Stimulated activated CD4-positive, alpha-beta T cell treated with anti-CD3 and anti-CD28 coated beads, TNF-alpha, amount 100 ng/mL, for 4 hours (primary cell): ENCODE measurements at places on chromosomes 12 and 14.

- DNase-seq, result no peak
Observed at GRCh38 chr12:121129811-121130147, 2.9 kb upstream of the P2RX7 start.

DNA sequence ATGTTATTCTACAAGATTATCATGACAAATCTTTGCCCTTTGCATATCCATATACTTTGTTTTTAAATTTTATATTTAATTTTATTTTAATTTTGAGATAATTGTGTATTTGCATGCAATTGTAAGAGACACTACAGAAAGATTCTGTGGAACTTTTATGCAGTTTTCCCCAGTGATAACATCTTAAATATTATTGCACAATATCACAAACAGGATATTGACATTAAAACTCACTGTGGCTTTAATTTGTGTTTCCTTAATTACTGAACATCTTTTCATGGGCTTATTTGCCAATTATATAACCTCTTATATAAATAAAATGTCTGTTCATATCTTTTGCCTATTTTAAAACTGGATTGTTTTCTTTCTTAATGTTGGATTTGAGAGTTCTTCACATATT, 95.6 kb downstream of the ASCL1 start:
- no peak for DNase-seq

DNA sequence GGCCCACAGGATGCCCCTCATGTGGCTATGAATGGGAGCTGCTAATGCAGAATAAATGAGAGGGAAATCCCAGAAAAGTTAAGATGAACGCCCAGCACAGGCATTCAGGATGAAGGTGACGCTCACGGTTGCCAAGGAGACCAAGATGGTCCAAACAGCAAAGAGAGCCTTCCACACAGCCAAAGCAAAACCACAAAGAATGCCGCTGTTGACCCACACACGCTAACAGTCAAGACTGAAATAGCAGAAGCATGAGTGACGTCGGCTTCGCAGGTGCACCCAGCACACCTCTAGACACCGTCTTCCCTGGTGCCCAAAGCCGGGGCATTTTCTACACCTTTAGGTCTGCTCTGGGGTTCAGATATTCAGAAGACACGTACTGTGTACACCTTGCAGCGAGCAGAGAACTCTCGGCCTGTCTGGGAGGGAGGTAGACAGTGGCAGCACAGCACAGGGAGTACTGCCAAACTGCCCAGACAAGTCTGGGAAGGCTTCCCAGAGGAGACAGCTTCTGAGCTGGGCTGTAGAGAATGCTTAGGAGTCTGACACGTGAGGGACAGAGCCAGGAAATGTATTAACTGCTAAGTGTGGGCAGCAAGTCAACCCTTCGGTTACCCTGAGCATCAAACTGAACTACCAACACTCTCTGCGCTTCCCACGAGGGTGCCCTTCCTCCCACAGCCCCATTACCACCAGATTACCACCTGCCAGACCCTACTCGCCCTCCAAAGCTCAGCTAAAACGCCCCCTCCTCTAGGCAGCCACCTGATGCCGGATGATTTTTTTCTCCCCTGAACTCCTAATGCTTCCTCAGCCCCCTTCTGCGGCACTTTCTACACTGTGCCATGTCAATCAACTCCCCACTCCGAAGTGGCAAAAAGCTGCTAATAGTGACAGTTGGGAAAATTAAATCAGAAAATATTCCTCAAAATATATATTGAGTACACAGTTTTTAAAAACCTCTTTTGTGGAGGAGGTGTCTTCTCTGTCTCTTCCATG, 50.1 kb downstream of the CCDC88C start:
- DNase-seq, result no peak

- DNase-seq, result no peak
Observed at GRCh38 chr12:25084816-25085215, 110.1 kb downstream of the DNAI7 start.

DNA sequence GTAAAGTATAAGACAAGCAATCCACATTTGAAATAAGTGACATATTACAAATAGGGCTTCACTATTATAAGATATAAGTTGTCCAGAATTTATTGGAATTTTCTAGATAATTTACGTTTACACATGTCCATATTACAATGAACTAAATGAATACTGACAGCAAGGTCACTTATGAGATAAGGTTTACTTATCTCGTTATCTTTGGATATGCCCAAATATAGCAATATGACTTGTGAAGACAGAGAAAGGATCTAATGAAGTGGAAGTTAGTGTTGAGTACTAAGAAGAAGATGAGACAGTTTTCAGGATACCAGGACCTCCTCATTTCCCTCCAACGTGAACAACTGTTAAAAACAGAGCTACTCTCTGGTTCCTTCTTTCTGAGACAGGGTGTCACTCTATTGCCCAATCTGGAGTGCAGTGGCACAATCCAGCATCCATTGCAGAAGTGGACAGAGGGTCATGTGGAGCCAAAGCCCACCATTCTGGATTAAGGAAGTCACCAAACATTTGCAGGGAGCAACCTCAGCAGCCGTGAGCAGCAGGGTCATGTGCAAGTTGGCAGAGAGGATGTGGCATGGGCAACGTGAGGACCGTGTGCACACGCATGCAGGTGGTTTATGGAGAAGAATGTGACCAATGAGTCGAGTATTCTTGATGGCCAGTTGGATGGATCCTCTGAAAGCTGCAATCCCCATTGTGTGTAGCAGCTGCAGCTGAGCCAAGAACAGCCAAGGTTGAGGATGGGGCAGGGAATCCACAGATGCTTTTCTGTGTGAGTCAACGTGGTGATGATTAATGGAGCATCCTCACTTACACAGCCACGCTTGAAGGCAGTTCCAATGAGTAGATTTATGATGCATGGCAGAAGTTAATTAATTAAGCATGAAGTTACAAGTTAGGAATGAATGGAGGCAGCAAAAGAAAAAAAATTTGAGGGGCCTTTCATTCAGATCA, 111.0 kb downstream of the BICD1 start:
- DNase-seq, result no peak

- DNase-seq, result no peak
Observed at GRCh38 chr12:95877622-95878021, 18.9 kb downstream of the SNRPF start.

DNA sequence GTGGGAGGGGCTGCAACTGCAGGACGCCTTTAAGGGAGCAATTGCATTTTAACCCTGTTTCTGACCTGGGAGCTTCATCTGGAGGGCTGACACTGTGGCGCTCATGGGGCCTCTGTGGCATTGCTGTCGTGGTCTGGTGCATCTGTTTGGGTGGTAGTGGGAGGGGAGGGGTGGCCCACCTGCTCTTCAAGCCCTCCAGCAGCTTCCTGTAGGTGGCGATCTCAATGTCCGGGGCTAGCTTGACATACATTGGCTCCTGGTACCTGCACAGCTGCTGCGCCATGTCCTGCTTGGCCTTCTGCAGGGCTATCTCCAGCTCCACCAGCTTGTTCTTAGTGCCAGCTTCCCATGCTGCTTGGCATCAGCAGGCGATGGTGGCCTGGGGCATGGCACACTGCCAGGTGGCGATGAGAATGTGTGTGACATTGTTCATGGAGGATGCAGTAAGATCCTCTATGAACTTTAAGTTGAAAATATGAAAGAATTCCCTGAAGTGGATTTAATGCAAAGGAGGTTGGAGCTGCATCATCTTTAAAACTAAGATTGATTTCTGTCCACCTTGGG, 7.7 kb upstream of the KRT82 start:
- DNase-seq, result no peak

DNA sequence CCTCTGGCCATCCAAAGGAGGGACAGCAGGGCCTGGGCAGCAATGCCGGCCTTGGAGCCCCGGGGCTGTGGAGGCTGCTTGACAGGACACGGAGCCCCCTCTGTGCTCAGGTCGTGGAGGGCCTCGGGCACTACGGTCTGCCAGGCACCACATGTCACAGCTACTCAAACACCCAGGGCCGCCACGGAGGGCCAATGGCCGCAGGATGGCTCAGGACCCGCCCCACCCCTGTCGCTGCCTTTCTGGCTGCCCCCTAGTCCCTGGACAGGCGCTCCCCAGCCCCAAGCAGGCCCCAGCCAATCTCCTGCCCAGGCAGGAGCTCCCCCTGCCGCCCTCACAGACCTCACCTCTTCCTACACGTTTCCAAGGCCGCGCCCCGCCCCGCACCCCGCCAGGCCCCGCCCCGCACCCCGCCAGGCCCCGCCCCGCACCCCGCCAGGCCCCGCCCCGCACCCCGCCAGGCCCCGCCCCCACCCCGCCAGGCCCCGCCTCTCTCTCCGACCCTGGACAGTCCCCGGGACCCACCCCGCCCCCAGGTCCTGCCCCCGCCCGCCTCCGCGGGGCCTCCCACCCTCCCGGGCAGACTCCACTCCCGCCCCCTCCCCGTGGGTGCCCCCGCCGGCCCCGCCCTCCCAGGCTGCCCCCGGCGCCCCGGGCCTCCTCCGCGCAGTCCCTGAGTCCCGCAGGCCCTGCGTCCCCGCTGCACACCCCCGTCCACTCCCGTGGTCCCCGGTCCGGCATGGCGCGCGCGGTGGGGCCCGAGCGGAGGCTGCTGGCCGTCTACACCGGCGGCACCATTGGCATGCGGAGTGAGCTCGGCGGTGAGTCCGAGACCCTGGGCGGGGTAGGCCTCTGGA, at the start of gene ASPG:
ASPG (plus strand) TSS at position 669 of the 857 bp plus-strand sequence; CDS start at position 740, 71 bp downstream.
- DNase-seq, result no peak

DNA sequence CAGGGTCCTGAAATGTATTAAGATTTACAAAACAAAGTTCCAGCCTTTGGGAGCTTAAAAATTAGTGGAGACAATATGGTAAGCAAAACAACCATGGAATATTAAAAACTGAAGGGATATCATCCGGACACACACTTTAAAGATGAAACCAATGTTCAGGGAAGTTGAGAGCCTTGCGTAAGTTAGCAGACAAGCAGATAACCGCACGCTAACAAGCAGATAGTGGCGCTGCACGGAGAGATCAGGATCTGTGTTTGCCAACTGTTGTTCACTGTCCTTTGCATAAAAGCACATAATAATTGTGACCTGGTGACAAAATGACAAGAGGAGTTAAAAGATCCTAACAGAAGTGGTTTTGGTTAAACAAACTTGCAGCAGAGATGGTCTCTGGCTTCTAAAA, 14.3 kb upstream of the TMEM229B start:
- DNase-seq, result no peak

- DNase-seq, result no peak
Observed at GRCh38 chr14:20516921-20517320, 11.6 kb downstream of the RNASE10 start.

DNA sequence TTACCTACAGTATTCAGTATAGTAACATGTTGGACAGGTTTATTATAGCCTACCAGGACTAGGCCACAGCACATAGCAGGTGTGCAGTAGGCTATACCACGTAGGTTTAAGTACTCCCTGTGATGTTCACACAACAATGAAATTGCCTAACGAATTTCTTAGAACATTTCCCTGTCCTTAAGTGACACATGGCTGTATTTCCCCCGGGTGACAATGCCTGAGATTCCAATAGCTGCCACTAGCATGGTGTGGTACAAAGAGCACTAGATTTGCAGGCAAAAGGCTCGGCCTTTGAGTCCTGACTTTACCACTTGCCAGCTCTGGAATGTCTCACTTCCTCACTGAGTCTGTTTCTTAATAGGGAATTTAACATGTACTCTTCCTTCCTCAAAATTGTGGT, 19.7 kb downstream of the PTPN21 start:
- no peak for DNase-seq

DNA sequence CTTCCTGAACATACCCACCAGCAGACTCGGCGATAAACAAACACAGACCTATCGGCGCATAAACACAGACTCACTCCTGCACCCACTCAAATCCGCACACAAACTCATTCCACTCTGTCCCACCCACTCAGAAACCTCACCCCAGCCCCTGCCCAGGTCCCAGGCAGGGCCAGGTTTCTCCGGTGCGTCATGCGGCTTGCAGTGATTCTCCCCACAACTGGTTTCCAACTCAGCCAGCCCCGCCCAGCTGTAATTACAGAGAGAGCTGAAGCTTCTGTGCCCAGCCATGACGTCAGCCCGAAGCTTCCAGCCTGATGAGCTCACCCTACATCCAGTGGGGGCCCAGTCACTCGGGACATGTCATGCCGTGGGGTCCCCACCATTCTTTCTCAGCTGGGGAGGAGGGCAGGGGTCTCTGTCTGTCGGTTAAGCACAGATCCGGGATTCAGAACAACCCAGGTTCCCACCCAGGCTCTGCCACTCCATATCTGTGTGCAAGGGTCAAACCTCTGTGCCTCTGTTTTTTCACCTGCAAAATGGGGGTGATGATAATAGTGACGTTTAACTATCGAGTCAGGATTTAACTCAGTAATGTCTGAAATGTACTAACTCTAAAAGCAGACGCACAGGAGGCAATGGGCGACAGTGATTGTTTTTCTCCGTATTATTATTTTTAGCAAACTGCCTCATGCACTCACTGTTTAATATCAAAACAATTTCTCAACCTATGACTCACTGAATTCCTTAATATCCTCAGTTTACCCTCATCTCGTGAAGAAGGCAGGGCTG, 2.3 kb upstream of the HSPB8 start:
- DNase-seq, result no peak

- DNase-seq, result no peak
Observed at GRCh38 chr12:64187794-64188193, 34.3 kb downstream of the KICS2 start.

DNA sequence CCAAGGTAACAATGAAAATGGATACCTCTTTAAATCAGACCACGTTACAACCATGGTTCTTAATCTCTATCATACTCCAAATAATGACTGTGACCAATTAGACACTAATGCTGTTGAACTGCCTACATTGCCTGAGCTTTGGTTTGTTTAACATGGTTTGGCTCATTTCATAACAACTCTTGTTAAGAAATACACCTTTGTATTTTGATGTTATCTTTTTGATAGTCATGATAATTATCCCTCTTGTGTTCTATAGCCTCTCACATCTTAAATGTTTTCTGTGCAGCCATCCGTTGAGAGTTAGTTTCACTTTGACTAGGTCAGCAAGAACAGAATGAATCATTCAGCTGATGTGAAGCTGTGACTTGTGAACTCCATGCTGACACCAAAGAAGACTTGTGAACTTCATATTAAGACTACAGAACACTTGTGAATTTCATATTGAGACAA, 75.5 kb upstream of the RERGL start:
- DNase-seq, result no peak

DNA sequence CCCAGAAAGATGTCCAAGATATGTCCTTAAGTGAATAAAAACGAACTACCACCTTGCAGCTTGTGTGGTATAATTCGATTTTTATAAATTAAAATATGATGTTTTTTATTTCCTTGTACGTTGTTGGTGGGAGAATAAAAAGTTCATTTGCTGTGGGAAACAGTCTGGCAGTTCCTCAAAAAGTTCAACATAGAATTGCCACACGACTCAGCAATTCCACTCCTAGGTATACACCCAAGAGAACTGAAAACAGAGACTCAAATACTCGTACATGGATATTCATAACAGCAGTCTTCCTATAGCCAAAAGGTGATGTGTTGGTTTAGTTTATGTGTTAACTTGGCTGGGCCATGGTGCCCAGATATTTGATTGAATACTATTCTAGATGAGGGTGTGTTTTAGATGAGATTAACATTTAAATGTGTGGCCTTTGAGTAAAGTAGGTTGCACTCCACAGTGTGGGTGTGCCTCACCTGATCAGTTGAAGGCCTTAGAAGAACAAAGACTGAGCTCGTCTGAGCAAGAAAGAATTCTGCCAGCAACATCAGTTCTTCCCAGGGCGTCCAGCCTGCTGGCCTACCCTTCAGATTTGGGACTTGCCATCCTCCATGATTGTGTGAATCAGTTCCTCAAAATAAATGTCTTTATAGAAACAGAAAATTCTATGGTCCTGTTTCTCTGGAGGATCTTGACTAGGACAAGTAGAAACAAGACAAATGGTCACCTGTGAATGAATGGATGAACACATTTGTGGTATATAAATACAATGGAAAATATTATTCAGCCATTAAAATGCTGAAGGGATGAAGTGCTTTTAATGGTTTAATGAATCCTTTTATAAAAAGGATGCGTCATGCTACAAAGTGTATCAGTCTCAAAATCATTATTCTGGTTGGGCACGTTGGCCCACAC, 5.1 kb upstream of the DENR start:
- DNase-seq, result no peak
